Stimulated activated CD8-positive, alpha-beta memory T cell treated with anti-CD3 and anti-CD28 coated beads, Interleukin-2, amount 100 ng/mL, for 1 hour (primary cell): ENCODE measurements at places on chromosomes 5 and 9.

DNA sequence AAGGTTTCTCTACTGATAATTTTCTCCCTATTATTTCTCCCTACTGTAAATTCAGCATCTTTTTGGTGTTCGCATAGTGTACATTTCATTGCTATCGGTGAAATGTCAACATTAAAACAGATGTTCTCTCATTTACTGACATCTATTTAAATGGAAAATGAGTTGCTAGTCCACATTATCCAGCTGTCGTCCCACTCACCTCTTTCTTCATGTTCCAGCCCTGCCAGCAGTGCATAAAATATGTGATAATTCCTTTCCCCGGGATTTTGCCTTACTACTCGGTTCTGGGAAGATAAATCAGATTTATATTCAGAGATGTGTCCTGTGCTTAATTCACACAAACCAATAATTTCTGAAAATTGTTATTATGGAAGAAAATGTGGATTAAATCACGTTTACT, 155.8 kb downstream of the MYO10 start:
- DNase-seq = no peak

- DNase-seq = no peak
Measured at GRCh38 chr5:14574096-14574495, 7.5 kb upstream of the OTULINL start.

- no peak for DNase-seq
Measured at GRCh38 chr5:107670087-107670931, 428 bp downstream of the EFNA5 start.

- DNase-seq = no peak
Measured at GRCh38 chr5:36694351-36694750, 87.9 kb downstream of the SLC1A3 start.

- DNase-seq = peak; percentile 14
Measured at GRCh38 chr9:111597852-111598732, 1.4 kb downstream of the PTGR1 start.

GRCh38 chr5:129770024-129770820, 22.3 kb downstream of the MINAR2 start:
- DNase-seq = no peak

DNA sequence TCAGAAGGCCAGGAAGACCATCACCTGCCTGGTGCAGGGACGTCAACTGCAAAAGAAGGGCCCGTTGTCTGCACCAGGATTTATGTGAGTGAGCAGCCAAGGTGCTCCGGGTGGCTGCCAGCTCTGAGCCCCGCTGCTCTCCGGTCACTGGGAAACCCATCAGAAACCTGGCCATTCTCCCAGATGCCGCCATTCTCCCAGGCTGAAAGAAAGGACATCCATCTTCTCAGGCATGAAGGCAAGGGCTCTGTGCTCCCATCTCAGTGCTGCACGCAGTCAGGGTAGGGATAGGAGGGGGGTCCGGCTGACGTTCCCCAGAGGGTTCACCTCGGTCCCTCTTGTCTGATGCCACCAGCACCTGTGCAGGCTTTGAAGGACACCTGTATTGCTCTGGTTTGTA, 158.4 kb downstream of the ERCC6L2 start:
- DNase-seq = no peak
